ENCODE measurements at places on chromosomes 7 and 10.

DNA sequence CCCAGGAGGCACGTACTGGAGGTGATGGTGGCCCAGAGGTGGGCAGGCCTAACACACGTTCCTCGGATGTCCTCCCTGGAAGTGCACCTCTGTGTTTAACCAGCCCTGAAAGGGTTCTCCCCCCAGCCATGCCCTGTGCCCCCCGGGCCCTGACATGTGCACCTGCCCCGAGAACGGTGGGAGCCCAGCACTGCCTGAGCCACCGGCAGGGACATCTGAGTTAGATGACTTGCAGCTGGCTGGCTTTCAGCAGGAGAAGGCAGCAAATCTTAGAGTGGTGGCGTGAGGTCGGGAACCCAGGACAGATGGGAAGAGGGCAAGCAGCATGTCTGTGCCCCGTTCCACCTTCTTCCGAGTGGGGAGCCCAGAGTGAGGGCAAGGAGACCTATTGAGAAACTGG lies 291.8 kb downstream of the TCERG1L start:
- DNase-seq = no peak

DNA sequence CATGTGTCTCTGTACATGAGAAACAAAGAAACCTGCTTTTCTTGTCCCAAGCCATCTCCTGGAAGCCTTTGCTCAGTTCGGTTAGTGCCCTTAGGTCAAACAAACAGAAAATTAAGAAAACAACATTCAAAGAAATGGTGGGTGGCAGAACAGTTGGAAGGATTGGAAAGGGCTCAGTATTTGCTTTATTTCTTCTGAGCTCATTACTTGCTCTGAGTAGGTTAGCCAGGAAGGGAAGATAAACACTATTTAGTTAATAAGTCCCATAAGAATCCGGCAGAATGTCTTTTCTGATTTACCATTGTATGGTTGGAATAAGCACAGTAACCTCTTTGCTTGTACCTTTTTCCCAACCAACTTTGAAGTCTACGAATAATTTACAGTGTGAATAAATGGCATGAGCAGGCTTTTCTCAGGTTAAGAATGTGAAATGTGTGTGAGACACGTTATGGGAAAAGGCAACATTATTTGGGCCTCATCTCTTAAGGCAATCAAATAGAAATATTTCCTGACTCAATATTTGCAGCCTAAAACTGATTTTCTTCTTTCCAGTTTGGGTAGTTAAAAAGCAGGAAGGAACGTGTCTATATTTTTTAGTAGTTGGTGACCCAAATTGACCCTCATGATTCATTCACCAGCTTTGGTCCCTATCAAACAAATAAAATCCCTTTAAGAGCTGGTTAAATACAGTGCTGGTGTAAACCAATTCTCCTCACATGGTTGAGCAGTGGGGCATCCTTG lies 158.5 kb downstream of the DKK1 start:
- no peak for DNase-seq

DNA sequence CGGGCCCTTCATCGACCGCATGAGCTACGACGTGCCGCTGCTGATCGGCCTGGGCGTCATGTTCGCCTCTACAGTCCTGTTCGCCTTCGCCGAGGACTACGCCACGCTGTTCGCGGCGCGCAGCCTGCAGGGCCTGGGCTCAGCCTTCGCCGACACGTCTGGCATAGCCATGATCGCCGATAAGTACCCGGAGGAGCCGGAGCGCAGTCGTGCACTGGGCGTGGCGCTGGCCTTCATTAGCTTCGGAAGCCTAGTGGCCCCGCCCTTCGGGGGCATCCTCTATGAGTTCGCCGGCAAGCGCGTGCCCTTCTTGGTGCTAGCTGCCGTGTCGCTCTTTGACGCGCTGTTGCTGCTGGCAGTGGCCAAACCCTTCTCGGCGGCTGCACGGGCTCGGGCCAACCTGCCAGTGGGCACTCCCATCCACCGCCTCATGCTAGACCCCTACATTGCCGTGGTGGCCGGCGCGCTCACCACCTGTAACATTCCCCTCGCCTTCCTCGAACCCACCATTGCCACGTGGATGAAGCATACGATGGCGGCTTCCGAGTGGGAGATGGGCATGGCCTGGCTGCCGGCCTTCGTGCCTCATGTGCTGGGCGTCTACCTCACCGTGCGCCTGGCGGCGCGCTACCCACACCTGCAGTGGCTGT lies 1.2 kb downstream of the SLC18A3 start:
- DNase-seq = no peak

- DNase-seq = no peak
Observed at GRCh38 chr10:20276127-20276979, 460.1 kb downstream of the PLXDC2 start.

DNA sequence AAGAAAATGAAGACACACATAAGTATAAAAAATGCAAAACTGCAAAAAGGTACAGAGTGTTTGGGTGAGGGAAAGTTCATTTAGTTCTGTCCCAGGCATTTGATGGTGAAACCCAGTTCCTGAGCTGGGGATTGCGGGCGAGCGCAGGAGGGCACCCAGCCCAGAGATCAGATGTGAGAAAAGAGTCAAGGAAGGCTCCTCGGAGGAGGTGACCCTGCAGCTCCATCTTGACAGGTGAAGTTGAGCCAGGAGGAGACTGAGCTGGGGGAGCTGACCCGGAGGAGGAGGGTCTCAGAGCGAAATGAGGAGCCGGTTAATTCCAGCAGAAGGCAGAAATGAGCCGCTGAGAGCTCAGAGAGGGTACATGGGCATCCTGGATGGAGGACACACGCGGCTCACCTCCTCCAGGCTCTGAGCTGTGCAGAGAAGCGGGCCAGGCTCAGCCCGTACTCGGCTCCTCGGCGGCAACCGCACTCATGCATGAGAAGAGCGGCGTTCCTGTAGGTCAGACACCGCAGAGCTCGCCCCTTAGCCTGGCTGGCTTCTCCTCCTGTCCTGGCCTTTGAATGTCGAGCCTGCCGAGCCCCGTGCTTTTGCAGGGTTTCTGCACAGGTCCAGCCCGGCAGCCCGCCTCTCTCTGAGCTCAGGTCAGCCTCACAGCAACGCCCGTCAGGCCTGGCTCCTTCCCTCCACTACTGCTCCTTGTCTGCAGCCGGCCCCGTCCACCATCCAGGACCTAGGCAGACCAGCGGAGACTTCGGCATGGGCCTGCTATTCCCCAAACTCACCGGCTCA lies 9.5 kb upstream of the RAMP3 start:
- DNase-seq = no peak
